ENCODE measurements at places on chromosomes 12 and 14. TPM values are rescaled to one million over a fixed set of nuclear protein-coding genes. Genes with fewer than 3 reads are reported as not detected.

SPTB gene
- 10.5 TPM for total RNA-seq

TBX3 gene
- 13.5 TPM for total RNA-seq

KRT1 gene
- total RNA-seq: not detected

IL31 gene
- not detected for total RNA-seq

DNA sequence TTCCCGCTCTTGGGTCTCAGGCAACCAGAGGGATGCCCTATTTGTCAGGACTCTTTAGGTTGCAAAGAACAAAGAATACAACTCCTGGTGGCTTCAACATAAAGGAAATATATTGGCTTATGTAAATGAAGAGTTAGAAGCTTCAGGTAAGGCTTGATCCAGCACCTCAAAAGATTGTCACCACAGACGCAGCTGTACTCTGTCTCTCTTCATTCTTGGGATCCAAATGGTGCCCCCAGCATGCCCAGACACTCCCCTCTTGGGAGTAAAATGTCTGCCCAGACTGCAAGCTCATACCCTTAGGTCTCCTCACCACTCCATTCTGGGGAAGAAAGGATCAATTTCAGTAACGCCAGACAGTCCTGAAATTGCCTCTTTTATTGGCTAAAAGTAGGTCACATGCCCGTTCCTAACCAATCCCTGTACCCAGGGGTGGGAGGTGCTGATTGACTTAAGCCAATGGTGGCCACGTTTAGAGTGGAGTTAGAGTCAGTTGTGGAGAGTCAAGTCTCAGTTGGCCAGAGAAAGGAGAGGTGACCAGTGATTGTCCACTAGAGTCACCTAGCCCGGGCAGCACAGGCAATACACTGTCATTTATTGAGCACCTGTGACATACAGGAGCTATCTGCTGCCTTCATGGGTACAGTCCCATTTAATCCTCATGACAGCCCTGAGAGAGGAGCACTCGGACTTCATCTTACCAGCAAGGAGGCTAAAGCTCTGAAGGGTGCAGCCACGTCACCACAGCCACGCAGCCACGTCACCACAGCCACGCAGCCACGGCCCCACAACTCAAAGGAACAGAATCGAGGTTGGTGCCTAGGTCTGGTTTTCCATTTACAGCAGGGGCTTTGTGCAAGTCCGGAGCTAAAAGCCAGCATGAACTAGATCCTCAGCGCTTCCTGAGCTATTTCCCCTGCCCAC lies 19.7 kb upstream of the BEGAIN start:
- no peak for DNase-seq

DNA sequence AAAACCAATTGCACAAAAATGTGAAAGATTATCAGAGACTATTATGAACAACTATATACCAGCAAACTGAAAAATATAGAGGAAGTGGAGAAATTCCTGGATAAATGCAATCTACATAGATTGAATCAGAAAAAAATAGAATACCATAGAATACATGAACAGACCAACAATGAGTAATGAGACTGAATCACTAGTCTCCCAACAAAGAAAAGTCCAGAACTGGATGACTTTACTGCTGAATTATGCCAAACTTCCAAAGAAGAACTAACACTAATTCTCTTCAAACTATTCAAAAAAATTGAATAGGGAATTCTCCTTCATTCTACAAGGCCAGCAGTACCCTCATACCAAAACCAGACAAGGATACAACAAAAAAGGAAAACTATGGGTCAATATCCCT lies 60.6 kb downstream of the GUCY2C start:
- DNase-seq: no peak

DNA sequence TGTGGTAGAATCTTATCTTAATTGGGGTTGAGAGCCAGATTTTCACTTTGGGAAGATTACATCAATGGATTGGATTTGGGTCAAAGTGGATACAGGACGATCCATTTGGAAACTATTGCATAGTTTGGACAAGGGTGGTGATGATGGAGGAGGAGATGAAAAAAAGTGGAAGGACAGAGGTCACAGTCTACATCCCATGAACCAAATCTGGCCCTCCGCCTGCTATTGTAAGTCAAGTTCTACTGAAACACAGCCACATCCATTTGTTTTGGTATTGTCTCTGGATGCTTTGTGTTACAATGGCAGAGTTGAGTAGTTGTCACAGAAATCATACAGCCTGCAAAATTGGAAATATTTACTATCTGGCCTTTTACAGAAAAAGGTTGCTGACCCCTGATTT lies 296.8 kb upstream of the NOS1 start:
- DNase-seq: no peak

DNA sequence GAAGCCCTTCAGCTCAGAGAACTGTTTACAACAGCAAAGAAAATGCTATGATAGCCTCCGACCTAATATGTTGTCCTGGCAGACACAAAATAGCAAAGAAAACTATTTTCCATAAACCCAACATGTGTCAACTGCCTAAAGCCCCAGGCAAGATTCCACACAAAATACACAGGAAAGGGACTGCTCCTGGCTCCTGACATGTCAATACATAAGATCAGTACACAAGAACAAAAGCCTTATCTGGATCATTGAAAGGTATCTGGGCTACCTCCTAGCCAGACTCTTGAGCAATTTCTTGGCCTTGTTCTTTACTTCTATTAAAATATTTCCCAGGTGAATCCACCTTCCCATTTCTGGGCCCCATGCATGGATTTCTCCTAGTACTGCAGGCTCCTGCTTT lies 242.3 kb upstream of the GRIP1 start:
- no peak for DNase-seq

DNA sequence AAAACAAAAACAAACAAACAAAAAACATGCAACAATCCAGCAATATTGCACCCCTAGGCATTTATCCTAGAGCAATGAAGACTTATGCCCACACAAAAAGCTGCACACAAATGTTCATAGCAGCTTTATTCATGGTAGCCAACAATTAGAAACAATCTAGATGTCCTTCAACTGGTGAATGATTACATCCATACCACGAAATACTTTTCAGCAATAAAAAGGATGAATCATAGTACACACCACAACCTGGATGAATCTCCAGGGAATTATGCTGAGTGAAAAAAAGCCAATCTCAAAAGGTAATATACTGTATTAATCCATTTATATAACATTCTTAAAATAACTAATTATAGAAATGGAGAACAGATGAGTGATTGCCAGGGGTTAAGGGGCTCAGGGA lies 14.5 kb upstream of the GPR162 start:
- no peak for DNase-seq

GRCh38 chr12:77893918-77894317 lies 63.2 kb downstream of the NAV3 start:
- DNase-seq: no peak

DNA sequence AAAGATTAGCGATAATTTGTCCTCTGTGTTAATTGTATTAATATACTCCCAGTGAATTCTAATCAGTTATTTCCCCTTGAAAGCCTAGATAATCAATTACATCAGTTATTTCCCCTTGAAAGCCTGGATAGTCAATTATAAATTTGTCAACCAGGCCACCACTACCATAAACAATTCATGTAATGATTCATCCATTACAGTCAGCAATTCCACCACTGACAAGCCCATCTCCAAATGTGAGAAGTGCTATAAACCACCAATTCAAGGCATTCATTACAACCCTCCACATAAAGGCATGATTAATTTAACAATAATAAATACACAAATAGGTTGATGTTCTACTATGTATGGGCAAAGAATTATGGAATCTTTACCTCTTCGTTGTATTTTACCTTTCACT lies 40.9 kb downstream of the INTS13 start:
- no peak for DNase-seq

Data from tibial nerve (tissue), 4 donors.